ENCODE measurements at places on chromosomes 2 and 18.

DNA sequence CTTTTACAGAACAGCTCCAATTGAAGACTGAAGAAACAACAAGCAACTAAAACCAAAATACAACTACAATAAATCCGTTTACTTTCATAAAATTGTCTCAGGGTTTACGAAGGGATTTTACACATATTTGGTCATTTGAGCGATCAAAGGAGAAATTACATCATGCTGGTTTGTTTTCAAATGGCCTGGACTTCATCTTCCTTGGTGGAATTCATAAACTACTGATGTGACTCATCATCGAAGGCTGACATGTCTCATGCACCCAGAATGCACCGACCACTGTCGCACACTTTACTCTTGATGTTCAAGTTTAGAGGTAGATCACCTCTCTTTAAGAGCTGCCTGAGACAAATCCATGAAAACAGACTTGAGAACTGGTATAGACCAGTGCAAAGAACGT is 25.6 kb upstream of the PMAIP1 start:
- no peak for DNase-seq

- no peak for DNase-seq
These were observed 6.8 kb downstream of the HTR2B start for GRCh38 chr2:231117922-231118613.

- DNase-seq, result no peak
These were observed 193.2 kb downstream of the CCDC85A start for GRCh38 chr2:56376699-56377665.

DNA sequence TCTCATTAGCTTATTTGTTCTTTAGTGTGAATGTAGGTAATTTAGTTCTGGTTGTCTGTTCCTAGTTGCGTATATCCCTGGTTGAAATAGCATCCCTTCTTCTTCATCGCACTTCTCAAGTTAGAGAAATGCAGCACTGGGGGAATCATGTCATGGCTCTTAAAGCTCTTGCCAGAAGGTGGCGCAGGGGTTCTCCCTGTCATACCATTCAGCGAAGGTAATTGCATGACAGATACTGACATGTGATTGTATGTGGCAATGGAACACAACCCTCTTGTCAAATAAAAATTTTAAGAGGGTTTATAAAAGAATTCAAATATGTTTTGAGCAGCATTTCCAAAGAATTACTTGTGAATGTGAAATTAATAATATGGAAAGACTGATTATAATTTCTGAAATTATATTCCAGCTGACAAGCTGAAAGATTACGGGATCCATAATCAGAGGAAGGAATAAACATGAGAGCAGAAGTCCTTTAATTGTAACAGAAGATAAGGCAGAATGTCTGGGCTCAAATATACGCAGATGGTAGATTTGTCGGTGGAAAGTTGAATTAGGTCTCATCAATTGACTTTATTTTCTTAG is 411.7 kb downstream of the DSEL start:
- DNase-seq, result no peak

DNA sequence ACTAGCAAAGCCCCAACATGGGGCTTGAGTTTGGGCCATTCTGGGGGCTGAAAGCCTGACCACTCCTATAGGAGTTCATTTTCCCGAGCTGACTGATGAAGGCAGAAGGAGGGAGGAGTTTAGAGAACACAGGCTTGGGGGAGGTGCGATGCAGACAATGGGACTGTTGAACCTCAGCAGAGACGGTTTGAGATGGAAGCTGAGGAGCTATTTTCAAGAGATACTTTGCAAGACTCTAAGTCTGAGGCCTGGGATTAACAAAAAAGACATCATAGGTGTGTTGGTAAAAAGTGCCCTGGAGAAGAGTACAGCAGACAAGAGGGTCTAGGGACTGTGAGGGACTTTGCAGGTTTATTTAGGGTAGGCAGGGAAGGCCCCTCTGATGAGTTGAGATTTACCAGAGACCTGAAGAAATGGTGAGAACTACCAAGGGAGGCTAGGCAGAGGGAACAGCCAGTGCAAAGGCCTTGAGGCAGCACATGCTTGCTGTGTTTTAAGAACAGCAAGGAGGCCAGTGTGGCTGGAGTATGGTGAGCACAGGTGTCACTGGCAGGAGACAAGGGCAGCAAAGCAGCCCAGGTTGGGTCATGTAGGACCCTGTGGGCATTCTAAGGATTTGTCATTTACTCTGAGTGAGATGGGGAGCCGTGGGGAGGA is 31.6 kb downstream of the PCBP1 start:
- DNase-seq, result no peak

GRCh38 chr2:200471928-200472645 is 37.8 kb downstream of the KCTD18 start:
- DNase-seq, result no peak

DNA sequence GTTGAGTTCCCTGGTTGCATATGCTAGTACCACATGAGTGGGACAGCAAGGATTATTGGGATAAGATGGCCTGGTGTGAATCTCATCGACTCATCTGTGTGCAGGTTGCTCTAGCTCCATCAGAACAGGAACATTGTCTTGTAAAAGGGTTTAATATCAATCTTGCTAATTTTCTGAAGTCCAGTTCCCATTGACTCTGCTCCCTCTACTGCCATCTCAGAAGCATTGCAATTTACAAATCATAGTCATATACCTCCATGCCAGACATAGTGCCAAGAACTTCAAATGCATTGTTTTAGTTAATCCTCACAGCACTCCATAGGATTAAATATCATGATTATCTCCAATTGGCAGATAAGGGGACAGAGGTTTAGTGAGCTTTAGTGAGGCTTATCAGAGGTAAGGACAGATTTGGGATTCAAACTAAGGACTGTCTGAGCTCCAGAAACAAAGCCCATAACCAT is 4.8 kb upstream of the STAT4 start:
- DNase-seq, result no peak

- no peak for DNase-seq
These were observed 53.5 kb downstream of the VSNL1 start for GRCh38 chr2:17593841-17594491.

DNA sequence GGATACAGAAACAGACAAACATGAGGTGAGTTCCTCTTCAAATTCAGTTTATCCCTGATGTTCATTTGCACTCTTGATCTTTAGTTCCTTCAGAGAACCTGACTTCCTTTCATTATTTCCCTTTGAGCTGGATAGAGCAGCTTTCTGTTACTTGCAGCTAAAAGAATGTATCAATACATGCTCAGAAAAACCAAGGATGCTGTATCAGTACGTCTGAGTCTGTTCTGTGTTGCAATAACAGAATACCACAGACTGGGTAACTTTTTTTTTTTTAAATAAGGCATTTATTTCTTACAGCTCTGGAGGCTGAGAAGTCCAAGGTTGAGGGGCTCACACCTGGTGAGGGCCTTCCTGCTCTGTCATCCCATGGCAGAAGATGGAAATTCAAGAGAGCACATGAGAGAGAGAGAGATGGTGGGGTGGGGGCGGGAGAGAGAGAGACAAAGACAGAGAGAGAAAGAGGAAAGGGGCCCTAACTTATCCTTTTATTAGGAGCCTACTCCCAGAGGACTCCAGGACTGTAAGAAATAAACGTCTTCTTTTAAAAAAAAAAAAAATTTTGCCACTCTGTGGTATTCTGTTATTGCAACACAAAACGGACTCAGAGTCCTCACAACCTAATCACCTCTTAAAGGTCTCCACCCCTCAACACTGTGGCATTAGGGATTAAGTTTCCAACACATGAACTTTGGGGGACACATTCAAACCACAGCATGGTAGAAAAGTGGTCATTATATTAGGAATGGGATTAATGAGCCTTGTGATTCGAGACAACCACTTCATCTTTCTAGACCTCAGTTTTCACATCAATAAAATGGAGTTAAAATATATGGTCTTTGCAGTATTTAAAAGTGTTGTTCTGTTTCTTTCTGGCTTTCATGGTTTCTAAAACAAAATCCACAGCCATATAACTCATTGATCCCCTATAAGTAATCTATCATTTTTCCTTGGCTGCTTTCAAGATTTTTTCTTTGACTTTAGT is 18.4 kb upstream of the SELENOI start:
- no peak for DNase-seq

GRCh38 chr2:190090148-190090547 is 27.6 kb upstream of the MSTN start:
- DNase-seq, result no peak

GRCh38 chr18:12769644-12770440 is 67.0 kb downstream of the PSMG2 start:
- DNase-seq, result no peak

GRCh38 chr2:9091811-9092210 is 88.3 kb upstream of the MBOAT2 start:
- DNase-seq, result no peak

DNA sequence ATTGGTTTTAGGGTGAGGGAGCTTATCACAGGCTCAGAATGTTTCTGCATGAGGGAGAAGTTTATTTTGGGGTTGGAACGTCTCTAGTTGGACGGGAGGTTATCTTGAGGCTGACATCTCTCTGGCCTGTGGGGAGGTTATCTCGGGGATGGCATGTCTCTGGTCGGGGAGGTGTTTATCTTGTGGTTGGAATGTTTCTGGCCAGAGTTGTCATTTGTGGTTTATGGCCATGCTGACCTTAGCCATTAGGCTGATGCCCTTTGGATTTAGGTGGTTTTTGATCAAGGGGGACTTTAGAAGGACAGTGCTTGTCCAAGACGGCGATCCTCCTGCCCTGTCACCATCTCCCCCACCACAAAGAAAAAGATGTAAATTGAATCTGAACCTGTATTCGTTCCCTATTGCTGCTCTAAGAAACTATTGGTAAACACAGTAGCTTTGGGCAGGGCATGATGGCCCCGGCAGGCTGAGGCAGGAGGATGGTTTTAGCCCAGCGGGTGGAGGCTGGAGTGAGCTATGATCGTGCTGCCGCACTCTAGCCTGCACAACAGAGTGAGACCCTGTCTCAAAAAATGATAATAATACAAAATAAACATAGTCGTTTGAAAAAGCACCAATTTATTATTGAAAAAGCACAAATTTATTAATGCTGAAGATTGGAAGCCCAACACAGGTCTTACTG is 17.8 kb upstream of the MPPE1 start:
- DNase-seq, result no peak

Data from stimulated activated CD8-positive, alpha-beta memory T cell treated with anti-CD3 and anti-CD28 coated beads, Interleukin-4, amount 100 ng/mL, for 4 hours (primary cell).